ENCODE measurements at places on chromosomes 1 and 21. TPM values are rescaled to one million over a fixed set of nuclear protein-coding genes. Genes with fewer than 3 reads are reported as not detected.

- H3K4me3 ChIP-seq = no peak overlapping the region
- H3K27me3 ChIP-seq = no peaks in the 10 kb centered on the region
- H3K4me1 ChIP-seq = no peaks in the 10 kb centered on the region
- DNase-seq = no peak
- H3K36me3 ChIP-seq = no peaks in the 10 kb centered on the region
Observed at GRCh38 chr1:107293901-107294613, 153.2 kb downstream of the NTNG1 start.

DNA sequence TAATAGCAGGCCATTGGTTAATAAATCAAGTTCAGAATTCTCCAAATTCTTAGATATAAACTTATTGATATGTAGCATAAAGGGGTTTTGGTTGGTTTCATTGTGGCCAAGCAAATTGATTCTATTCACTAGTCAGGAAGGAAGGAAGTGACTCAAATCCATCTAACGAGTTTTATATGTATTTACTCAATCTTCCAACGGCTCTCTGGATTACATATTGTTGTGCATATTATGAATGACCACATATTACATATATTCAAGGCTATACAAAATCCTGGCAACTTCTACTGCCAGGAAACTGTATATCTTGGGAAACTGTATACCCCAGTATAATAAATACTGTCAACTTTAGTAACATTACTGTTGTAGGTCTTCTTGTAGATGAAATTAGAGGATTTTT, 20.1 kb upstream of the PDE4B start:
- DNase-seq = no peak
- H3K4me3 ChIP-seq = no peak overlapping the region
- H3K27me3 ChIP-seq = peaks cover 25% of the 10 kb centered on the region
- H3K27ac ChIP-seq = no peak overlapping the region

Gene S1PR1
- total RNA-seq = not detected

GRCh38 chr1:164320790-164321731, 237.9 kb upstream of the PBX1 start:
- no peak for DNase-seq
- H3K36me3 ChIP-seq = no peaks in the 10 kb centered on the region
- no peak overlapping the region for H3K27ac ChIP-seq
- peaks cover 3% of the 10 kb centered on the region for H3K4me1 ChIP-seq

- H3K27ac ChIP-seq = no peak overlapping the region
- H3K4me3 ChIP-seq = no peak overlapping the region
- DNase-seq = no peak
- no peaks in the 10 kb centered on the region for H3K36me3 ChIP-seq
Observed at GRCh38 chr1:111599781-111600693, 19.6 kb upstream of the RAP1A start.

DNA sequence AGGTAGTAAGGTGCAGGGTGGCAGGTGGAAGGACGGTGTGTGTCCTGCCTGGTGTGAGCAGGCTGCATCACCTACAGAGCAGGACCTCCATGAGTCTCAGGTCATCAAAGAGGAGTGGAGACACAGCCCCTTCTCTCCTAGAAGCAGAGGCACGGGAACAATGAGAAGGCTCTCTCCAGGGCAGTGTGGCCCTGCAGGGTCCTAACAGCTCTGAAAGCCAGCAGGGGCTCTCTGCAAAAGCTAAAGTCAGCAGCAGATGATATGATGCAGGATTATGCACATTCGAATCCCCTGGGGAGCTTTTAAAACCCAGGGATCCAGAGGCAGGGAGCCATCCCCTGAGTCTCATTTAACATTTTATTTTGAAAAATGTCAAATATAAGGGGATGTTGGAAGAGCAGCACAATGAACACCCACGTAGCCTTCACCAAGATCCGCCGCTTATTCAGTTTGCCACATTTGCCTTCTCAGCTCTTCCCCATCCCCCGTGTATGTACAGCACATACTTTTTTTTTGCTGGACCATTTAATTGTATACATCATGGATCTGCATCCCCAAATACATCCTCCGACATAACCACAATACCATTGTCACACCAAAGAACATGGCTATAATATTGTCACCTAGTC, 88.1 kb downstream of the CNIH3 start:
- H3K36me3 ChIP-seq = no peaks in the 10 kb centered on the region
- H3K27ac ChIP-seq = no peak overlapping the region
- peaks cover 5% of the 10 kb centered on the region for H3K27me3 ChIP-seq
- no peak for DNase-seq
- H3K4me1 ChIP-seq = no peaks in the 10 kb centered on the region

- no peaks in the 10 kb centered on the region for H3K27me3 ChIP-seq
- H3K36me3 ChIP-seq = no peaks in the 10 kb centered on the region
- H3K27ac ChIP-seq = no peak overlapping the region
- DNase-seq = no peak
Observed at GRCh38 chr1:172108161-172108893, 267.0 kb downstream of the DNM3 start.

- H3K4me3 ChIP-seq = no peak overlapping the region
- no peak for DNase-seq
- no peaks in the 10 kb centered on the region for H3K4me1 ChIP-seq
- H3K27me3 ChIP-seq = no peaks in the 10 kb centered on the region
- no peak overlapping the region for H3K27ac ChIP-seq
- no peaks in the 10 kb centered on the region for H3K36me3 ChIP-seq
Observed at GRCh38 chr1:237817277-237817676, 73.4 kb downstream of the ZP4 start.
